ENCODE measurements at places on chromosomes 3 and 15.

- no peak for DNase-seq
Observed at GRCh38 chr3:72427624-72428023, 420.6 kb downstream of the SHQ1 start.

- DNase-seq, result no peak
Observed at GRCh38 chr3:148233403-148233802, 464.3 kb upstream of the AGTR1 start.

- no peak for DNase-seq
Observed at GRCh38 chr3:172972067-172972466, 169.0 kb downstream of the SPATA16 start.

DNA sequence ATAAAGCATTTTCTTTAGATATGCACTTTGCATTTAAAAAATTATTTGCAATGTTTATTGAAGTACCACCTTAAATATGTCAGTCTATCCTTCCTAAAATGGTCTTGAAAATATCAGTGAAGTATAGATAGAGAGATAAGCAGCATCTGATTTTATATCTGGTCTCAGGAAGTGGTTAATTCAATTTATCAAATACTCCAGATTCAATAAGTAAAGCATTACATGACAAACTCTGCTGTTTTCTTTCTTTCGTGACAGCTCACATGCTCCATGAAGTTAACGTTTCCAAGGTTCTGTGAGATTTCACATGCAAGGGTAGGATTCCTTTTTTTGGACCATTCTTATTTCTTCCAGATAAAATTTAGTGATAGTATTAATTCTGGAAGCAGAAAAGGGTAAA, 775.4 kb upstream of the ROBO1 start:
- DNase-seq, result no peak

- DNase-seq, result no peak
Observed at GRCh38 chr15:66578286-66578875, 12.6 kb upstream of the LCTL start.

GRCh38 chr3:166510382-166510781, 673.2 kb upstream of the BCHE start:
- DNase-seq, result no peak

- no peak for DNase-seq
Observed at GRCh38 chr15:47415539-47415971, 301.8 kb upstream of the SEMA6D start.

- no peak for DNase-seq
Observed at GRCh38 chr3:142267269-142267668, 41.9 kb upstream of the GK5 start.

DNA sequence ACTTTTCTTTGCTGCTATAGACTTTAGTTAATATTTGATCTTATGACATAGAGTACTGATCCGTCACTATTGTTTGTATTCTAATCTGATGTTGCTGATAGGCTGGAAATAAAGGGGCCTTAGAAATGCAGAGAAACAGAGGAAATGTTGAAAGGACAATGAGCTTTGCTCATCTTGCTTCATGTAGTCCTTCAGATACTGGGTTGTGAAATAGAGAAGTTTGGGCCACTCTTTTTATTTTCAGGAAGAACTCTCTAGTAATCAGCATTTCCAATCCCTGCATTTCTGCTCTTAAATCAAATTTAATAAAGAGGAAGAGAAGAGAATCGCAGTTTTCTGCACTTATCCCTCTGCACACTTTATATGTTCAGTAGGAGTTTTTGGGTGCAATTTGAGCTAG, 192.8 kb upstream of the THBS1 start:
- DNase-seq, result no peak

DNA sequence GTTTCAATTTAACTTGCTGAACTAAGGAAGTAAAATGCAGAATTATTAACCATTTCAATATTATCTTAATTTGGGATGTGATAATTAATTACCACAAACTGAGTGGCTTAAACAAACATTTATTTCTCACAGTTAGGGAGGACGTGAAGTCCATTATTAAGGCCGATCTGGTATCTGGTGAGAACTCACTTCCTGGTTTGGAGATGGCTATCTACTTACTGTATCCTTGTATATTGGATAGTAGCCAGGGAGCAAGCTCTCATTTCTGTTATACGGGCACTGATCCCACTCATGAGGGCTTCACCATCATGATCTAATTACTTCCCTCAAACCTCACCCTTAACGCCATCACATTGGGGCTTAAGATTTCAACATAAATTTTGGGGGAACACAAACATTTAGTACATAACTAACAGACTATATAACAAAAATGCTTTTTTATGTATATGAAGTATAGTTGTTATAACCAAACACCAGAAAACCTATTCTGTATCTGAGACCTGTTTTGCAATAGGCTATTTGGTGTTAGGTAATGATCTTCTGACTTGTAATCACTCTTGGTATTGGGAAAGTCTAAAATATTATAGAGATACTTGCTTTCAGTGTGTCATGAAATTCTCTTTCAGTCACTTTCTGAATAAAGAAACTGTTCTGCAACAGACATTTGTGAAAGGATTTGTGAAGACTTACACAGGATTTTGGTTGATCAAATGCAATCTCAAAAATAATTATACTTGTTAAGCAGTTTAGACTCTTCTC, 4.7 kb upstream of the KPNA4 start:
- no peak for DNase-seq

DNA sequence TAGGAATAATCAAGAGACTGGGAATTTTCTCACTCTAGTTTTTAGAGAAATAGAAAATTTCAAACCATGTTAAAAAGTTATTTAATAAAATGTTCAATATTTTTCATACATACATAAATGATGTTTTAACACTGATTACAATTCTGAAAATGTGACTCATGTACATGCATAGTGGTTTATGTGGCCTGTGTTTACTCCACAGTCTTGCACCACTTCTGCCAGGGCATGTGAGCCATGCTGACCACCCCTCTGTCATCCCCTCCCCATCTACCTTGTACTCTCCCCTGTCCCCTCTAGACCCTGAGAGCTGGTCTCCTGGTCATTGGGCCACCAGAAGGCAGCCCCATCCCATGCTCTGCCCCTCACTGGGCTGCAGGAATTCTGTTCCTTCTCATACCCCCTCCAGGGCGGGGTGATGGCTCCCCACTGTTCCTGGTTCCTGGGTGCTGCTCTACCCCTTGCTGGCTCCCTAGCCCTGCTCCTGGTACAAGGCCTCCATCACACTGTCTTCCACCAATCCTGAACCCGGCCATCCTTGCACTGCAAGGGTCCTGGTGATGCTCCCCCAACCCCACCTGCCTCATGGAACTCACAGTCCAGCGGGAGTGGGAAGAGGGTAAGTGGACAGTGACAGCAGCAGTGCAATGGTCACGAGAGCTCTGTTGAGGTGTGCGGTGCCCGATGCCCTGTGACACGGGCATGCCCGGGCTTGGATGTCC, 24.2 kb upstream of the SLC41A3 start:
- DNase-seq, result no peak

DNA sequence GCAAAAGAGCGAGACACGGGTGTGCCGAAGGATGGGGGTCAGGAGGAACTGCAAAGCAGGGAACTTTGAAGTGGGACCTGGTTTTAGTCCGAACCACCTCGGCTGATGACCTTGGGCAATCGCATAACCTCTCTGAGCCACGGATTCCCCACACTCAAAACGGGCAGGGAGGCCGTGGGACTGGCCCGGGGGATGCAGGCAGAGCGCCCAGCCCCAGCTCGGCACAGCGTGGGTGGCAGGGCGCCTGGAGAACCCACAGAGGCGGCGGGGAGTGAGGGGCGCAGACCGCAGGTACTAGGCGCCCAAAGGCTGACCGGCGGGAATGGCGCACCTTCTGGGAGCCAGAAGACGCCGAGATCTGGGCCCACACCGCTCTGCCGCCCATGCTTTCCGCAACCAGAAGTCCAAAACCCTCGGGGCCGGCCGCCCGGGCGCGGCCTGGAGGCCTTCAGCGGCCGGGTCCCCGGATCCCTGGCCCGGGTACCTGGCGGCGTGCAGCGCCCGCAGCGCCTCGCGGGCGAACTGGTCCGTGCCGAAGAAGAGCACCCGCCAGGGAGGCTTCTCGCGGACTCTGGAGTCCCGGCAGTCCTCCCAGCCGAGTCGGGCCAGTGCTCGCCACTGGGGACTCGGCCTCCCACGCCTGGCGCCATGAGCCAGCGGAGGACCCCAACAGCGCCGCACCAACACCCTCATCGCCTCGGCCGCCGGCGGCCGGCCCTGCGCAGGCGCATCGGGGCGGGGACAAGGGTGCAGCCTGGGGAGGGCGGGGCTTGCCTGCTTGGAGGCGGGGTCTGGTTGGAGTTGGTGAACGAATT, at the start of gene MTFMT:
MTFMT (minus strand) TSS at position 719 of the 815 bp plus-strand sequence; CDS start at position 693, 26 bp downstream.
- peak; percentile 93 for DNase-seq

DNA sequence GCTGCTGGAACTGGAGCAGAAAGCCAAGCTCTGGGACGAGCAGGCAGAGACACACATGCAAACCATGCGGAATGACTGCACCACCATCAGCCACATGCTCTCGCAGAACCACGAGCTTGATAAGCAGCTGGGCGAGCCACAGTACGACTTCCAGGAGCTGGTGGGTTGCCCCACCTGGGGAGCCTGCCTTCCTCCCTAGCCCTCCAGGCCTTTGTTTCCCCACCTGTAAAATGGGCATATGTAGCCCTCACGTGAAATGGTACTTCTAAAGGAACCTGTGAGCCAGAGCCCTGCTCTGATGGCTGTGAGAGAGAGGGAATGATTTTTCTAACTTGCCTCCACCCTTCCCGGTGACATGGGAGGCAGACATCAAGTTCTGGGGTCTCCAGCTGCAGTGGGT, 44.6 kb upstream of the GOLGA6B start:
- no peak for DNase-seq

DNA sequence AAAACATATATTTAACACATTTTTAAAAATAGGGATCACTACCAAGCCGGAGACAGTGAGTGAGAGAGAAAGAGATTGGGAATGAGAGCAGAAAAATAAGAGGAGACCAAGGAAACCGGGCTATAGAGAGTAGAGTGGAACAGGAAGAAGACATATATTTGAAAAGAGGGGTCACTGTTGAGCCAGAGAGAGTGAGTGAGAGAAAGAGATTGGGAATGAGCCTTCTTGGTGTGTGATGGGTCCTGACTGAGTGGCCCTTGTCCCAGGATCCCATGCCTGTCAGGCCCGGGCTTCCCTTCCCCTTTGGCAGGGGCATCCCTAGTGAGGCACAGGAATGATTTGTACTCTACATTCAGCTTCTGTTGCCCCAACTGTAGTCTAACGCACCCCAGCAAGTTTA, 646.6 kb downstream of the NTRK3 start:
- no peak for DNase-seq

GRCh38 chr3:126464997-126465396, 10.7 kb downstream of the ZXDC start:
- DNase-seq, result no peak

DNA sequence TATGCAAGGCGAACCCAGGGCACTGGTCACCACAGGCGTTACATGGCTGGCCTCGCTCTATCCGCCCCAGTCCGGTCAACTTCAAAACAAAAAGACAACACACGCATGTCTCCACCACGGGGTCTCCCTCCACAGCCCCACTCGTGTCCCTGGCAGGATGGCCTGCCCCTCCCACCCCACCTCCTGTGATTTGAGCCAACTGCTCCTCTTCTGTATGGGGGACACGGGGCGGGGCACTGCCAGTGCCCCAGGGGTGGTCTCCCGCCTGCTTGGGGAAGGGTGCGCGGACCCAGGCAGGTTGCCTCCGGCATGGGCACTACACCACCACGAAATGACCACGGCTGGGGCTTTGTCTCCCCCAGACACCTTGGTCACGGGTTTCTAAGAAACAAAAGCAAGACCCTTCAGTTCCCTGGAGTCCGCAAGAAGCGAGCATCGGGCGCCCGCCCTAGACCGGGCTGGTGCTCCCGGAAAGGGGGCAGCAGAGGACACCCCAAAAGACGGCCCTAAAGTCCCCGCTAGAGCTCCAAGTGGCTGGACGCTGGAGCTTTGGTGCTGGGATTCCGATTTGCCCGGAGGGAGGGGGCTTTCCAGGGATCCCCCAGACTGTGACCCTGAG, 219.3 kb upstream of the PRICKLE2 start:
- no peak for DNase-seq

GRCh38 chr3:169147238-169148008, 516.1 kb downstream of the MECOM start:
- DNase-seq, result no peak

- DNase-seq, result no peak
Observed at GRCh38 chr3:64667138-64667537, 20.7 kb downstream of the ADAMTS9 start.

- no peak for DNase-seq
Observed at GRCh38 chr3:141564241-141564640, 77.4 kb downstream of the RASA2 start.

DNA sequence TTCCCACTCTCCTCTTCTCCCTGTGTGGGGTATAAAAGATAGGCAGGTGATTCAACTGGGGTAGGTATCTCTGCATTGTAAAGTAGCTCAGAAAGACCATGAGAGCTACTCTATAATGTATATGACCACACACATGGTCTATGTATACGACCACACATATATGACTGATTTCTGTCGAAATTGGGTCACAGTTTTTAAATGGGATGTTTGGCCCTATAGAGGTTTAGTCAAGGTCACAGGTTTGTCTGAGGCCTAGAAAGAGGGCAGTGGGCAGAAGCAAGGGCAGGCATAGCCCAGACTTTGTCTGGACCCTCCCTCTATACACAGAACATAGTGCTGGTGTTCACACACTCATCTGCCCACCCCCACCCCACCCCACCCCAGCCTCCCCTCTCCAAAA, 4.4 kb downstream of the LAMP3 start:
- DNase-seq, result no peak

- DNase-seq, result no peak
Observed at GRCh38 chr15:29451201-29451781, 181.7 kb upstream of the NSMCE3 start.

Measured in stimulated activated CD4-positive, alpha-beta T cell treated with anti-CD3 and anti-CD28 coated beads, Interleukin-15, amount 100 ng/mL, for 48 hours (primary cell).